ENCODE measurements at places on chromosomes 7 and 10.

DNA sequence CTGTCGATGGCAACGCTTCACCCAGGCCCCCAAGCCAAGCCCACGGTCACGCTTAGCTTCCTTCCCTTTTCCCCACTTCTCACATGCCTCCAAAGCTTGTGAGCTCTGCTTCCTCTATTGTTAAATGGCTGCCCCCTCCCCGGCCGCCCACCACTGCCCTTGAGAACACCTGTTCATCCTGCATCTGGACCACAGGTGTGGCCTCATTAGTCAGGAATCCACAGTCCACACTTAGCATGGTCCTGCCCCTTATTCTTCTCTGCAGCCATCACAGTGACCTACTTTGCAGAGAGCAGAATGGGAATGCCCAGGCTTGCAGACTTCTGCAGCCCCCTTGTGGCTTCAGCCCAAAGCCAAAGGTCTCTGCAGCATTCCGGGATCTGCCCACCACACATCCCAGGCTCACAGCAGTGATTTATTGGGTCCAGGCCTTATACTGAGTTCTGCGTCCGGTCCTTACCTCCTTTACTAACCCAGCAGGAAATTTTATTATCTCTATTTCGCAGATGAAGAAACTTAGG lies 66.9 kb downstream of the PTPRE start:
- DNase-seq = no peak

DNA sequence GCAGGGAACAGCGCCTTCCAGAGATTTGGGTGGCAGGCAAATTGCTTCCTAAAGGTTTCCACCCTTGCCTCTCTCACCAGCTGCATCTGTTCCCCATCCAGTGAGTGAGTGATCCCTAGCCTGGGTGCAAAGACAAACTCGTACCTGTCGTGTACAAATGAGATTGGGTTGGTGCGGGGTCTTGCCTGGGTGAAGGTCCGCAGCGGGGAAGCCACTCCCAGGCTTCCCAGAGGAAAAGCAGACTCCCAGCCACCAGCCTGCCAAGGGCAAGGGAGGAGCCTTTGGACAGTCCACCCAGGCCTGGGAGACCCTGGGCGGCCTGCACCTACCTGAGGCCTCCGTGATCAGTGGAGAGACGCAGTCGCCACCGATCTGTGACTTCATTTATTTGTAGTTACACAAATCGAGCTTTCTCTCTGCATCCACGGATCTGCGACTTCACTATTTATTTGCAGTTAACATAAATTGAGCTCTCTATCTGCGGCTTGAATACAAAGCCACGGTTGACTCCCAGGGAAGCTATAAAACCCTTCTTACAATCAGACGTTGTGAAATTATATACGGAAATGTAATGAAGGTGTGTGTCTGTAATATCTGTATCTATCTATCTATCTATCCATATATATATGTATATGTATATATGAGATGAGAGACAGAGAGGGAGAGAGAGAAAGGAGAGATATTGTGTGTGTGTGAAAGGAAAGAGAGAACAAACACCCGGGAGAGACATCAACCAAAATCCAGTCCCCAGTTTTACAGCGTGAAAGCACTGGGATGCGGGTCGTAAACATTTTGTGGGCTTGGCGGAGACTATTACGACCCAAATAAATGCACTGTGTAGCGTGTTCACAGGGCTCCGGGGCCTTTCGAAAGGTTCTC lies 3.0 kb upstream of the HOXA7 start:
- DNase-seq = no peak

DNA sequence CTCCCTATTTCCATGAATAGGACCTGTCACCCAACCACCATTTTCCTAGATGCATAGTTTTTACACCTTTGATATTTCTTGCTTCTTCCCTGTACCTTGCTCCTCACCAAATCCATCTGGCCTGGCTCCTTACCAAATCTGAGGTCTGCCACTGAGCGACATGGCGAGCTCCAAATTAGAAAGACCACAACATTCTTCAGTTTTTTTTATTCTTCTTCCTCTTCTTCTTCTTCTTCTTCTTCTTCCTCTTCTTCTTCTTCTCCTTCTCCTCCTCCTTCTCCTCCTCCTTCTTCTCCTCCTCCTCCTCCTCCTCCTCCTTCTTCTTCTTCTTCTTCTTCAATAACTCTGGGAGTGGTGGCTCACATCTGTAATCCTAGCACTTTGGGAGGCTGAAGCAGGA lies 7.1 kb downstream of the CPED1 start:
- no peak for DNase-seq

DNA sequence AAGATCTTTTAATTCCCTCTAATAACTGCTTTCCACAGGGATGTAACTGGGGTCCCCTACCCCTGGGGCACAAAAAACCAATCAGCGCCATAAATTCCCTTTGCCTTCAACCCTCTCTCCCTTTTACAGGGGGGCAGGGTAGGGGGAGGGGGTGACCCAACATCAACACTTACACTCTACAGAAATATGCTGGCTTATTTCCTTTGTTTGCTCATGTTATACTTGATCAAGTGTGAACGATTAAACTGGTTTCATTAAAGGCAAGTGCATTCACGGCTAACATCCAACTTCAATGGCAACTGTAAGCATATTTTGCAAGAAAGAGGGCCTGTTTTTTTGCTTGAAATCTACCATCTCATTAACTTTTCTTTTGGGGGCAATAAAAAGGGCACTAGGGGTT lies 2.9 kb downstream of the CTBP2 start:
- DNase-seq = no peak

DNA sequence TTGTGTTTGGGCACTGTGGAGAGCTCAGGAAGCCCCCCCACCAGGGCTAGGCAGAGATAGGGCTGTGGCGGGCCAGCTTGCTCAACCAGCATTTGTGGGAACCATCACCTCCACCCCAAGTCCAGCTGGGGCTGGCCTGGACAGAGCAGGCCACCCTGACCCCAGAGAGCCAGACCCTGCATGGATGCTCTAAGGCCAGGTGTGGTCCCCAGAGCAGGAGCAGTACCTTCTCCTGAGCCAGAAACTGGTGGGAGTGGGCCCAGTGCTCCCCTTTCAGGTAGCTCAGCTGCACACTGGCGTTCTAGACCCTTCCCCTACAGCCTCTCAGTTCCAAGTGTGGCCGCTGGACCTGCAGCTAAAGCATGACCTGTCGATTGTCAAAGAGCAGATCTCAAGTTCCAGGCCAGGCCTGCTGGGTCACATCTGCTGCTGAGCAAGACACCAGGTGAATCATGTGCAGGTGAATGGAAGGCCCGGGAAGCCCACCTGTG lies 57.2 kb downstream of the RASGEF1A start:
- no peak for DNase-seq

- DNase-seq = no peak
Observed at GRCh38 chr10:351770-352334, 216.6 kb downstream of the ZMYND11 start.

DNA sequence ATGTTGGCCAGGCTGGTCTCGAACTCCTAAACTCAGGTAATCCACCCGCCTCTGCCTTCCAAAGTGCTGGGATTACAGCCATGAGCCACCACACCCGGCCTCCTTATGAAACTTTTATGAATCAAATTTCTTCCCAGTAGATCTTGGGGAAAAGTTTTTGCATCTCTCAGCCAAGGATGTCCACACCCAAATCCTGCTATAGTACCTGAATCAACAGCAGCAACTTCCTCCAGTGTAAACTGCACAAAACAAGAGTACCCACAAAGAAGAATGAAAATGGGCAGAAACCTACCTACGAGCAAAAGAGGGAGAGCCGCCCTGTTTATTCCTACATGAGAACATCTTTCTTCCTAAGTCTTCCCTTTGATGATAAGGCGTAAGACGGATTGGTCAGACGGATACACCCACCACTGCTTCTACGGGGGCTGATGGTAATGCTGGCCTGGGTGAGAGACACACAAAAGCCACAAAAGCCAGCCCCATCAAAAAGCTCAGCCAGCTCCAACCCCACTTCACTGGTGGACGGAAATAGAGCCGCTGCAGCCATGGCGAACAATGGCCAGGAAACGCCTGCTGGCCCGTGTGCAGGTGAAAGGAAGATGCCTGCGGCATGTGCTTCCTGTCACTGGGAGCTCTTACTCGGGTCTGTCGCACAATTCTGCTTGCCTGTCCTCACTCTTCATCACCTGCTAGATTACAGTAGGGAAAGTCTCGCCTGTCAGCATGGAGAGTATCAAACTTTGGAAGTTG lies 10.4 kb downstream of the JCAD start:
- DNase-seq = no peak

DNA sequence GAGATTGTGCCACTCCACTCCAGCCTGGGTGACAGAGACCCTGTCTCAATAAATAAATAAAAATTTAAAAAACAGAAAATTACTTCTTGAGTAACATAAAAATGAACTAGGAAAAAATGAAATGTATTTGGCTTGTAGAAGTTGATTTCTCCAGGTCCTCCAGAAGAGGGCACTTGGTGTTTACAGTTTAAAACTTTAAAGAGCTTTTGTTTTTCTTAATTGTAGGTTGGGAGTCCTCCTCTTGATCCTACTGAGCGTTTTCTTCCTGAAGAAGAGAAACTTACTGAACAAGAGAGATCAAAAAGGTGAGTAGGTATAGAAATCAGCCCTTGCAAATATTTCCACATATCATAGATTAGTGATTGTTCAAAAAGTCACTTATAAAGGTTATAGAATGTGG lies 16.2 kb downstream of the KIFBP start:
- DNase-seq = no peak

GRCh38 chr7:129676017-129676897 lies 64.7 kb downstream of the NRF1 start:
- DNase-seq = no peak

GRCh38 chr7:23196306-23196705 lies 14.5 kb downstream of the NUP42 start:
- DNase-seq = no peak

GRCh38 chr7:36620166-36620708 lies 104.1 kb downstream of the AOAH start:
- no peak for DNase-seq

DNA sequence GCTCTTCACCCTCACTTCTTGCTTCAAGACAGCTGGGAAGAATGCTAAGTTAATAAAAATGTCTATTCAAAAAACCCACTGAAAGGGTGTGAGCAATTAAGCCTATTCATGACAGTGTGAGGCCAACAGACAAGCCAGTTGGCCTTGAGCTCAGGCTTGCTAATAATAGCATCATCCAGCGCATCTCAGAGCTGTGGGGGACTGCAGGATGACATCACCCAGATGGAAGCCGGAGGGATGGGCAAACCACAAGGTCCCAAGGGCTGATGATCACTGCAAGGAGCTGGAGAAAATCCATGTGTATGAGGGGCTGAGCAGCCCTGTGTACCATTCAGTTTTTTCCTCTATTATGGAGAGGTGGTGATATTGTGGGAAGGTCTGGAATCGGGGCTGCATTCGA lies 770.4 kb downstream of the TNS3 start:
- DNase-seq = no peak

DNA sequence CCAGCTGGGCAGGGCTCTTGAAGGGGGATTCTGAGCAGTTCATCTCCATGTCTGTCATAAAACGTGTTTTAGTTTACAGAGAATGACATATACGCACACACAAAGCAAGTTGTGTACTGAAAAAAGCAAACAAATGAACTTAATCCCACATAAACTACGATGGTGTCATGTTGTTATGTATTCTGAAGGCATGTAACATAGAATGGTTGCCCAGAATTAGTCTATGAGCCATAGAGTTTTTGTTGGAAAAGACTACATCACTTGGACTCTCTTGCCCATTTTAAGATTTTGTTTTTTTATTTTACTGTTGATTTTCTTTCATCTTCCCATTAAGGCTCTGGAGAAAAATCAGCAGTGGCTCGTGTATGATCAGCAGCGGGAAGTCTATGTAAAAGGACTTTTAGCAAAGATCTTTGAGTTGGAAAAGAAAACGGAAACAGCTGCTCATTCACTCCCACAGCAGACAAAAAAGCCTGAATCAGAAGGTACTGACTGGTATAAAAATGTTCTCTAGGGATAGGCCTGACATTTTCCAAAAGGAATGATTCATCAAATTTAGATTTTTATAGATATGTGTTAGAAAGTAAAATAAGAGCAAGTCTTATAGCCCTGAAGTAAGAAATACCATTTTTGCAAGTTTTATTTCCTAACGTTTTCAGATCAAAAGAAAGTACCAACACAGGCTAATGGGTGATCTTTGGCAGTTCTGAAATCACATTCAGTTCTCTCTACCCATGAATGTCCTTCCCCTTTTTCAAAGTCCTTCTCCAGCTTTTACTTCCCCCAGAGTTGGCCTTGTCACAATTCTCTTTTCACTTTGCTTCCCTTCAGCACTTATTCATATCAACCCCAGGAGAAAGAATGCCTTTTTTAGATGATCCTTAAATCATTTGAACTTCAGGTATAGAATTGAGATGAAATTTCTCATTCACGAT lies 18.9 kb downstream of the CEP55 start:
- DNase-seq = no peak

DNA sequence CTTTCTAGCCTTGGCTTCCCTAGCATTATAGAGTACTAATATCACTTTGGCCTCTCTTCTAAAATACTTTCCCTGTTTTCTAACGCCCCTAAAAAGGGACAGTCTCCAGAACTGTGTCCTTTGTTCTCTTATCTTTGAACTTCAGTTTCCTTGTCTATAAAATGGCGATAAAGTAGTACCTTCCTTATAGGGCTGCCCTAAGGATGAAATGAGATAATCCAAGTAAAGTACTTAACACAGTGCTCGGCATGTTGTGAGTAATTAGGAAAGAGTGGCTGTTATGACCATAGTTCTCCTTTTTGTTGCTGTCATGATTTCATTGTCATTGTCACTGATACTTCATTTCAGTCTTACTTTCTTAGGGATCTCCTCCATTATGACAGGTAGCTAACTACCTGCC lies 114.7 kb downstream of the EXOC4 start:
- no peak for DNase-seq

DNA sequence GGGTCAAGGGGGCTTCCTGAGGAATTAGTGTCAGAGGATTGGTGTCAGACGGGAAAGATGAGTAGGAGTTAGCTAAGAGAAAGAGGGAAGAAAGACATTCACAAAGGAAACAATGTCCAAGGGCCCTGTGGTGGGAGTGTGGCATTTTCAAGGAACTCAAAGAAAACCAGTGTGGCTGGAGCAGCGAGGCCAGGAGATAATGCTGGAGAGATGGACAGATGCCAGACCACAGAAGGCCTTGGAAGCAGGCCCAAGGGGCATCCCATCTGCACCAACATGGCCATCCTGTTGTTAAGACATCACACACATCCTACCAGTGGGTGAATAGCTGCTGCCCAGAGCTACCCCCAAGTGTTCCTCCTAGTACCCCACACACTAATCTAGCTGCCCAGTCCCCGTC lies 36.1 kb upstream of the CUL1 start:
- no peak for DNase-seq

DNA sequence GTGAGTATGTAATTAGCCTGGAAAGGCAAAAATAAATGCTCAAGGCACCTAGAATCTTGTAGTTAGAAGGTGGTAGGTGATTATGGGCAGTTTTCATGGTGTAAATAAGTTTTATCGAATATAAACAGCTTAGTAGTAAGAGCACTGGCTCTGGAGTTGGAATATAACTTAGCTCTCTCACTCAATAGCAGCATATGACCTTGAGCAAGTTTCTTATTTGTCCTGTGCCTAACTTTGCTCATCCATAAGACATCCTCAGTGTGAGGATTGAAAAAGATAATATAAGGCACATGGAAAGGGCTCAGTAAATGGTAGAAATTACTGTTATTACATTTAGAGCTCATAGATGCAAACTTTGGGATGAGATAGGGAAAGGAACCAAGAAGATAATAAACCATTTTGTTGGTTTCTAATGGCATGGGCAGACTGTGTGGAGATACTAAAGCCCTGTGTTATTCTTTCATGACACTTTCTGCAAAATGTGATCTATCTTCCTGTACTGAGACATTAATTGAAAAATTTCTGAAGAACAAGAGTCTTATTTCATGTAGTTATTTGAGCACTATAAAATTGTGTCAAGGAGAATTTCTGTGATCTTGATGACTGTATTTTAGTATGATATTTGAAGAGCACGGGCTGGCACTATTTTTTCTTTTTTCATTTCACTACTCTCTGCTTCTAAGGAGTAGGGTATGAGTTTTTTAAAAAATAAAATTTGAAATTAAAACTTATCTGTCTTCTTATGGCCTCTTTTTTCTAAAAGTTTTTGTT lies 3.1 kb downstream of the SLK start:
- DNase-seq = no peak
